Common myeloid progenitor, CD34-positive (primary cell): ENCODE measurements at places on chromosomes 6 and 20.

- DNase-seq, result peak; percentile 43
These were observed at the start of gene SGK1 for GRCh38 chr6:134317471-134318131. Gene SGK1, minus strand, starts transcription at chr6:134318112. Its CDS starts 652 bp downstream, at chr6:134317460.

- DNase-seq, result no peak
These were observed 66.5 kb upstream of the IER3 start for GRCh38 chr6:30810813-30811339.

- DNase-seq, result peak; percentile 47
These were observed 25.3 kb upstream of the CHD6 start for GRCh38 chr20:41643504-41643938.

DNA sequence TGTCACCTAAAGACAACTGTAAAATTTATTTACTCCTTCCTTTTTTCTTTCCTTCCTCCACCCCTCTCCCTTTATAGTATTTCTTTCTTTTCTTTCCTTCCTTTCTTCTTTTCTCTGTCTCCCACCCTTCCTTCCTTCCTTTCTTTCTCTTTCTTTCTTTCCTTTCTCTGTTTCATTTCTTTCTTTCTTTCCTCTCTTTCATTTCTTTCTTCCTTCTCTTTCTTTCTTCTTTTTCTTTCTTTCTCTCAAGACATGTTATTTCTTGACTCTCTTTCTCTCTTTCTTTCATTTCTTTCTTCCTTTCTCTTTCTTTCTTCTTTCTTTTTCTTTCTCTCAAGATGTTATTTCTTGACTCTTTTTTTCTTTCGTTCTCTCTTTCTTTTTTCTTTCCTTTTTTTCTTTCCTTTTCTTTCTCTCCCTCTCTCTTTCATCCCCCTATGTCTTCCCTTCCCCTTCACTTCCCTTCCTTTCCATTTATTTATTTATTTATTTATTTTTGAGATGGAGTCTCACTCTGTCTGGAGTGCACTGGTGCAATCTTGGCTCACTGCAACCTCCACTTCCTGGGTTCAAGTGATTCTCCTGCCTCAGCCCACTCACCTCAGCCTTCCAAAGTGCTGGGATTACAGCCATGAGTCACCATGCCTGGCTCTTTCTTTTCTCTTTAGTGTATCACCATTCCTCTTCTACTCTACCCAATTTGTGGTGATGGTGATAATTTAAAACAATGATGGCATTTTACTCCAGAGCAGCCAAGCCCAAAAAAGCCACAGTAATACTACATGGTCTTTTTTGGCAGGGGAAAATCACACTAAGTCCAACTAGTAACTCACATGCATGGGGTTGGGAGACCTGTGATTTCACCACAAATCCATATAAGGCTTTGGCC lies 188.2 kb downstream of the ADGRG6 start:
- no peak for DNase-seq

DNA sequence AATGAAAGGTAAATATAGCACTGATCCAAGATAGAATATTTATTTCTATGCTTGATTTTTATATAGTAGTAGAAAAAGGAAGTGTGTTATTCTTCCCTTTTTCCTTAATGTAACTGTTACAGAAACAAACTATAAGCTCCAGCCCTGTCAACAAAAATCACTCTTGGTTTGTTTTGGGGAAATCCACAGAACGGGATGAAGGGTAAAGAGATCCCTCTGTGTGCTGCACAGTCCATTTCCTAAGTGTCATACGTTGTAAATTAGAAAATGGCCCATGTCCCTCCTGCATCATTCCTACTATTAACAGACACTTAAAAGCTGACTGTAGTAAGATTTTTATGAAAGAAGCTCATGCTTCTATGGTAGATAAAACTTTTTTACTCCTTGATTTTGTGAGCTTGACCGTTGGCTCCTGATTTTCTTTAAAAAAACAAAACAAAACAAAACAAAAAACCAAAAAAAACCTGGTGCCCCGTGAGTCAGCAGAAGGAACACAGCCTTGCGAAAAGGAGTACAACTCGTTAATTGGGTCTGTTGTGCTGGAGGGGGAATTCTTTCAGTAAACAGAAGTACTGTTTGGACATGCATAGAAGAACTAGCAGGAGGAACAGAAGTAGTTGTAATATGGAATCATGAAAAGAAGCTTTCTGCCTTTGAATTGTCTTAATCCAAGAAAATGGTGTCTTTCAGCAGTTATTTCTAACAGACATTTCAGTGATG lies 67.5 kb downstream of the RTN4IP1 start:
- DNase-seq, result peak; percentile 53

- no peak for DNase-seq
These were observed 293.2 kb downstream of the BTBD9 start for GRCh38 chr6:38346291-38347079.

- DNase-seq, result no peak
These were observed 215.0 kb upstream of the RIN2 start for GRCh38 chr20:19543101-19543500.

DNA sequence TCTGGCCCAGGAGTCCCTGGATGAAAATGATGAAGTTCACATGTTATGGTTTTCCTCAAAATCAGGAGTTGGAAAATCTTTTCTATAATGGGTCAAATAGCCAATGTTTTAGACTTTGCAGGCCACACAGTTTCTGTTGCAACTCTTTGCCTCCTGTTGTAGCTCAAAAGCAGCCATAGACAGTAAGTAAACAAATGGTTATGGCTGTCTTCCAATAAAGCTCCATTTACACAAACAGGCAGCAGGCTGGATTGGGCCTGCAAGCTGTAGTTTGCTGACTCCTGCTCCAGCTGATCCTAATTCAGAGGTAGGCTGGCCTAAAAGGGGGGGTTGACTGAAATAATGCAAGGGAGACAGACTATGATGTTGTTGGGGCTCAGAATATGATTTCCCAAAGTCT lies 33.0 kb downstream of the METTL24 start:
- no peak for DNase-seq

DNA sequence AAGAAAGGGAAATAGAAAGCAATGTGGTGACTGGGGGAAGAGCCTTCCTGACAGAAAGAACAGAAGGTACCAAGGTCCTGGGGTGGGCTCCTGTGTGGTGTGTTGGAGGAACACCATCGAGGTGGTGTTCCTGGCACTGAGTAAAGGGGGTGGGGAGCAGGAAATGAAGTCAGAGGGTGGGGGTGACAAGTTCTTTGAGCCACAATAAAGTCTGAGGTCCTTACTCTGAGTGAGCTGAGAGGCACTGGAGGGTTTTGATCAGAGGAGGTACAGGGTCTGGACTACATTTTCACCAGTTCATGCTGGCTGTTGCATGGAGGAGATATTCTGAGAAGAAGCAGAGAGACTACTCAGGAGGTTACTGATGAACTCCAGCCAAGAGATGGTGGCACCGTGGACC lies 198.2 kb downstream of the GMPR start:
- no peak for DNase-seq

- DNase-seq, result peak; percentile 65
These were observed 63.0 kb upstream of the CD2AP start for GRCh38 chr6:47414423-47415167.

GRCh38 chr6:162100096-162100495 lies 627.5 kb downstream of the PRKN start:
- no peak for DNase-seq

DNA sequence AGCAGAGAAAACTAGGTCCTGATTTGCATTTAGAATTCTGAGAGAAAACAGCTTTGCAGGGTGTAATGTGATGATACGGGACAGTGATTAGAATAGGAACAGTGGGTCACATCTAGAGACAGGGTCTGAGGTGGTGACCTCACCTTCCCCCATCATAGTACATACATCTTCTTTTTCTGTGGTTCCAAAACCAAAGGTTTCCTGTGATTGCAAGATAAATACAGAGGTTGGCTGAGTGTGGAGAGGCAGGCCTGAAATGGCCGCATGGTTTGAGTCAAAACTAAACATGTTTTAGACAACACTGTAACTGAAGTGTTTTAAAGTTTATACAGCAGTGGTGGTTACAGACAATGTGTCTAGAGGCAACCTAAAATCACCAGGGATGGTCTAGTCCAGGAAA lies 10.4 kb upstream of the NT5DC1 start:
- DNase-seq, result no peak

DNA sequence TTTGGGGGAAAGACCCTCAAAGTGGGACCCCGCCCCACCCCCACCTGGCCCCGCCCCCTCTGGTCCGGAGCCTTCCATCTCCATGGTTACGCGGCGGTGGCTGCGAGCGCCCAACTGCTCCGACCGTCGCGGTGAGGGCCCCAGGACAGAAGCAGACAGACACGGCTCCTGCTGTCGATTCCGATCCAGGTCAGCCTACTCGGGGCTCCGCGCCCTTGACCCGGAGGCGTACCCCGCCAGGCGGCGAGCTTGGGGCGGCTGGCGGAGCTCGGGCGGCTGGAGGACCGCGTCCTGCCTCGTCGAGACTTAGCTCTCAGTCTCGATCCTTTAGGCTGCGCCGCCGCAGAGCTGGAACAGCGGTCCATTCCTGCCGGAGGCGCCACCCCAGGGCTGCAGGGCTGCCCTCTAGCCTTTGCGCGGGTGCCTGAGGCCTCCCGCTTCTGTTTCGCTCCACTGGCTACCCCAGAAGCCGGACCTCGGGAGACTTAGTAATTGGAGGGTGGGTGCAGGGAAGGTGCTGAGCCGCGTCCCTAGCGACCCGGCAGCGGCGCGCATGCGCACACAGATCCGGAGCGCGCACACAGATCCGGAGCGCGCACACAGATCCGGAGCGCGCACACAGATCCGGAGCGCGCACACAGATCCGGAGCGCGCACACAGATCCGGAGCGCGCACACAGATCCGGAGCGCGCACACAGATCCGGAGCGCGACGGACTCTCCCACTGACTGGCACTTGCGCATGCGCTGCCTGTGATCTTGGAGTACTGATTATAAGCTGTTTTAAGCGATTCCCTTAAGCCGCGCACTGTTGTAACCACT lies at the start of gene CFAP206:
TSS of gene CFAP206 (plus strand) at position 72 of the 820 bp plus-strand sequence. CDS start 1,868 bp downstream, outside the sequence.
- peak; percentile 90 for DNase-seq

DNA sequence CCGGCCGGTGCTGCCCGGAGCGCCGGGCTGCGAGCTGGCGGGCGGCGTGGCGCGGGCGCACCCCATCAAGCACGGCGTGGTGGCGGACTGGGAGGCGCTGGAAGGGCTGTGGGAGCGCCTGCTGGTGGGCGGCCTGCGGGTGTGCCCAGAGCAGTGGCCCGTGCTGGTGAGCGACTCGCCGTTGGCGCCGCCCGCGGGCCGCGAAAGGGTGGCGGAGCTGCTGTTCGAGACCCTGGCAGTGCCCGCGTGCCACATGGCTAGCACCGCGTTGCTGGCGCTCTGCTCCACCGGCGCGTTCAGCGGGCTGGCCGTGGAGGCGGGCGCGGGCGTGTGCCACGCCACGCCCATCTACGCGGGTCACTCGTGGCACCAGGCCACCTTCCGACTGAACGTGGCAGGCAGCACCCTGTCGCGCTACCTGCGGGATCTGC lies 517 bp downstream of the ACTL10 start:
- peak; percentile 27 for DNase-seq

DNA sequence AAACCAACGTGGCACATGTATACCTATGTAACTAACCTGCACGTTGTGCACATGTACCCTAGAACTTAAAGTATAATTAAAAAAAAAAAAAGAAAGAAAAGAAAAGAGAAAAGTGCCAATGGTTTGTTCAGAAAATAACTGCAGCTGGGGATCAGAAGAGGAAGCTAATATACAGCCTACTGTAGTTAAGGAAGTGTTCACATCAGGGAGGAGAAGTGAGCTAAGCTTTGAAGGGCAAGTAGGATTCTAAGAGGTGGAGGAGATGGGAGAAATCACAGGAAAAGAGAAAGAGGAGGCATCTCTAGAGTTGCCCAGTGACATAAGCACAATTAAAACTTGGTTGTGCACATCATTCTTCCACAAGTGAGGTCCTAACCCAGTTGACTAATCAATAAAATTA lies 214.4 kb upstream of the DTNBP1 start:
- no peak for DNase-seq

DNA sequence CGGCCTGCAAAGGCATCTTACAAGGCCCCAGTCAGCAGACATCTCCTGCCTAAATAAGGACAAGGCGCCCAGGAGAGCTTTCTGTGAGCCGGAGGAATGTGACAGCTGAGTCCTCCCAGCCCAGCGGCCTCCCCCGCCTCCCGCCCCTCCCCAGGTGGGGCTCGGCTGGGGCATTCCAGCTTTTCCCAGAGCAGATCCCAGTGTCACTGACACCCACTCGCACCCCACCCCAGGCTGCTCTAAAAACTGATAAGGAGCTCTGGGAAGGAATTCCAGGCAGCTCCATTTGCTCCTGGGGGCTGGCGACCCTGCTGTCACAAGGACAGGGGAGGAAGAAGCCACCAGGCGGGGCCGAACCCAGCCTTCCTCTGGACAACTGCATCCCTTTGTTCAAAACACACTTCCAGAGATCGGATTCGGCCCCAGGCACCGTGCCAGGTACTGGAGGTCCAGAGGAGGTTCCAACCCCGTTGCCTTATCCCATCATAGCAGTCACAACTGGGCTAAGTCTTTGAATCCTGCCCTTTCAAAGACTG lies 49.7 kb downstream of the JPH2 start:
- no peak for DNase-seq

DNA sequence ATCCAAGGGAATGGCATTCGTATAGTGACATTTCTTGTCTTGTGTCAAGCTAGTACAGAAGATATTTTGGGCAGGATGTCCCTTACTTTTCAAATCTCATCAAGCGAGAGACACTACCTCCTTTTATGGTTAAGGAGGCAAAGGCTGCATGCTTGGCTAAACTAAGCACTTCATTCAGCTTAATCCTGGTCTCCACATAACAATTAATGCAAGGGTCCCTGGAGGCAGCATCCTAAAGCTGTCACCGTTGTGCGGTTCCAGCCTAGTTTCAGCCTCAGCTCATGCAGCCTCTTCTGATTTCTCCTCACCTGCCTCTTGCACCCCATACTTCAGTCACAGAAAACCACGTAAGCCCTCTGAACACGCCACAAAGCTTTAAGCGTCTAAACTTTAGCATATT lies 67.1 kb upstream of the SLC22A23 start:
- no peak for DNase-seq

- no peak for DNase-seq
These were observed 5.9 kb downstream of the SMAP1 start for GRCh38 chr6:70673601-70674000.

GRCh38 chr6:41200296-41200900 lies 551 bp downstream of the TREML2 start:
- DNase-seq, result peak; percentile 92

- DNase-seq, result no peak
These were observed 682.5 kb downstream of the QKI start for GRCh38 chr6:164097056-164097455.

DNA sequence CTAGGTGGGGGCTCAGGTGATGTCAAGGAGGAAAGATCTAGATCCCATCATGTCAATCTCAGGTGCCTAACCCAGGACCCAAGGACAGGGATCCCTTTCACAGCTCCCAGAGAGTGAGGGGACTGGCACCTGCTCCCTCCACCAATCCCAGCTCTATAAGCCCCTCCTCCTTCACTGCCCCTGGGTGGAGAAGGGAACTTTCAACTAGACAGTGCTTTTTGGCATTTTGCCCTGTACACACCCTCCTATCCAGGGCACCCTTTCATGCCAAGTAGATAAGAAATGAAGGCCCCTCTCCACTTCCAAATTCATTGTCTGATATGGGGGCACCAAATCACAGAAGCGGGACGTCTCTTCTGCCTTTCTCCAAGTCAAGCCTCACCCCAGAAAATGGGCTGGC lies 61.6 kb downstream of the MDGA1 start:
- DNase-seq, result no peak

GRCh38 chr20:37777988-37778659 lies 84.3 kb downstream of the CTNNBL1 start:
- no peak for DNase-seq

GRCh38 chr20:59026904-59027740 lies 5.0 kb downstream of the ATP5F1E start:
- no peak for DNase-seq

GRCh38 chr6:83430611-83431544 lies at the start of gene ME1:
Gene ME1, minus strand, starts transcription at chr6:83431051. Its CDS starts 97 bp downstream, at chr6:83430954.
- DNase-seq, result peak; percentile 94
